ENCODE measurements at places on chromosomes 7 and 10.

DNA sequence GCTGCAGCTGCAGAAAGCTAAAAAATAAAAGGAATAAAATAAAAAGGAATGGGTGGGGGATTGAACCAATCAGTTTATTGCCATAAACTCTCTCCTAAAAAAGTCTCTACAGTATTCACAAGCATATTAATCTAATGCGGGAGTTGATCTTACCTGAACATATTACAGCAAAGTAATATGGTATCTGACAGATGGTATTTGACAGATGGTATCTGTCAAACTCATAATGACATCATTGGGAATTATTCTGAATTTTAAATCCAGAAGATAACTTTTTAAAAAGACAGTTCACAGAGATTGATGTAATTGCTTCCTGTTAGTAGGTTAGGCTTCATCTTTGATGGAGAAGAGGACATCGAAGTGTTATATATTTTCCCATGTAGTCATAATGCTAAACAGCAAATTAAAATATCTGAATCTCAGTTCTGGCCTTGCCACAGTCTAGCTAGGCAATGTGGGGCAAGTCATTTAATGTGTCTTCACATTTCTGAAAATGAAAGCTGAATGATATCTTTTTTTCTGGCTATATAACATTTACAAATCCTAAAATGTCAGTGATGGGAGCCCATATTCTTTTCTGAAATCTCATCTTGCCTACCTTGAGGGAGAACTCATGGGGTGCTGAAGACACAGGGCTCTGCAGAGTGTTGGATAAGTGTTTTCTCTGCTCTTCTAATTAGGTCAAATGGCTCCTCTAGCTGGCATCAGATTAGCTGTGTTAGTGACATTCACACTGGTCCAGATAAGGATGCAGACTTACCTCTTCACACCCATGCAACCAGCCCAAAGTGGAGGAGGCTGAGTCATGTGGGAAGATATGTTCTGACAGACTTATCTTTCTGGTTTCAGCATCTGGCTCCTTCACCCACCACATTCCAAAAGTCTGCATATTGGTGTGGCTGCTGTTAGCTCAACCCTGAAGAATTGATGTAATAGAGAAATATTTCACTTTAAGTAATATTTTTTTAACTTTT lies 2.1 kb upstream of the LIPM start:
- no peak for DNase-seq

DNA sequence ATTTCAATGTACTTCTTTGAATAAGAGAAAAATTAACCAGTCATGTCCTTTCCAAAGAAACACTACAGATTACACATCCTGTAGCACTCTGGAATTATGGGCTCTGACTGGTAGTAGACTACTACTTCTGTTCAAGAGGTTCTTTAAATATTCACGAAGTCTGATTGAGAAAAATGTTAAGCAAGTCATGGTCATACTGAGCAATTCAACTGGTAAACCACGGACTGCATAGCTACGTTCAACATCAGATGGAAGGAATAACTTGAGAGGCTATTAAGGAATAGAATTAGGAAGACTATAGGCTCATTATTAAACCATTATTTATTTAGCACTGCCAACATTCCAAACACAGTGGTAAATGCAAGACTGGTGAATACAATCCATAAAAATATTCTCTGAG lies 160.8 kb downstream of the IMMP2L start:
- DNase-seq = no peak

- DNase-seq = no peak
Measured at GRCh38 chr7:130096243-130096827, 26.0 kb downstream of the KLHDC10 start.

GRCh38 chr10:46522295-46523118 lies 34.0 kb downstream of the GPRIN2 start:
- no peak for DNase-seq

DNA sequence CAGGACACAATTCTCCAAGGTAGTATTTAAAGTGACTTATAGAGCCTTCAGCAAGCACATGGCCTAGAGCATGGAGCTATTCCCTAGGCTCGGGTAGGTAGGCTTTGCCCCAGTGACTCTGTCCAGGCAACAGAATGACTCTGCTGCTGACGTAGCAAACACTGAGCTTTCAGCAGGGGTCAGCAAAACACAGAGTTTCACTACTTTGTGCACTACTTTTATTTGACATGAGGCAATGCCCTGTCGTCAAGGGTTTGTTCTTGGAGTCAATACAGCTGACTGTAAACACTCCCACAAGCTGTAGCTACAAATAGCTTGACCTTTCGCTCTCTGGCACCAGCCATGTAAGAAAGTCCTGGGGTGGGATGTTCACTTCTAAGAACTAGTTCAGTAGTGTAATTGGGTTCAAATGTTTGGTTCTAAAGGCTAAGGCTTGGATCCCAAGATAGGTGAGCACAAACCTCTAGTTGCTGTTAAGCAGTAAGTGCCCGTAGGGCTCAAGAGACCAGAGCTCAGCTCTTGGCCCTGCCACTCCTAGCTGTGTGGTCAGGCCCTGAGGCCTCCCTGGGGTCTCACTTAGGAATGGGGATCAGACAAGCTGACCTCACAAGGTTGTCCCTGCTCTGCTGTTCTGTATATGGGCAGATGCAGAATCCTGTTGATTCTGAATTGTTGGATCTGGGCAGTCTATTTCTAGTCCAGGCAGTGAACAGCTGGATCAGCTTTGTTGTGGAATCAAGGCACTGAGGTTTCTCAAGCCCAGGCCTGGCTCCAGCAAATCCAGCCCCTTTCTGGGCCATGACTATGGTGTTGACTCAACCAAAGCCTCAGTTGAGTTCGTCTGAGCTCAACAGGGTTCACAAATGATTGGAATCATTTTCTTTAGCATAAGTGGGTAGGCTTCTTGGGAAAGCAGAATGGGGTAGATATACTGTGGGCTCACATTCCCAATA lies 10.7 kb downstream of the NODAL start:
- DNase-seq = no peak

DNA sequence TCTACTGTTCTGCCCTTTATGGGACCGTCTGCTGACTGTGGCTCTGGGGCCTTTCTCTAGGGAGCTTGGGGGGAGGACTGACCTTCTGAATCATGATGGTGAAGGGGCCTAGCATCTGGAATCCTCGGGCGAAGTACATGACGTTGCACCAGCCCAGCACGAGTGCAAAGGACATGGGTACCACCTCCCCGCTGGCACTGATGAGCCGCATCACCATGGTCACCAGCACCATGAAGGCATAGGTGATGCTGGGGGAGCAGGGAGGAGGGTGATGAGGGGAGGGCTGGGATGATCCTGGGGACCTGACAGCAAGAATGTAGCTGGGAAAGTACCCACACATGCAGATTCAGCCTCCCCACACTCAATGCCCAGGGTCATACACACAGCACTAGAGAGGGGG lies 11.1 kb downstream of the TRPV6 start:
- no peak for DNase-seq

DNA sequence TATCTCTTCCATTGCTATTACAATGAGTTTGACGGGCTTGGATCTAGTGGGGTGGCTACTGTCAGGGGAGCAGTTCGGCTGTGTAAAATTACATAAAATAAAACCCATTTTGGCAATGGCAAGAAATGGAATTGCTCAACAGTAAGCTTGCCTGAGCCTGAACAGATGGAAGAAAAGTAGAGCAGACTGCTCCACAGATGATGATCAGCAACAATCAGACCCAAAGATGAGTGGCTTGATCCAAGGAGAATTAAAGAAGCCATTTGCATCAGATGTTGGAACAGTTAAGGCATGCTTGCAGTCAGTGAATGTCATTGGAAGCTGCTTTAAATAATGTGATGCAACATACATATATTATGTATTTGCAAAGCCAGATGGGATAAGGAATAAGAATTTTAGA lies 256.6 kb upstream of the SMIM30 start:
- no peak for DNase-seq

DNA sequence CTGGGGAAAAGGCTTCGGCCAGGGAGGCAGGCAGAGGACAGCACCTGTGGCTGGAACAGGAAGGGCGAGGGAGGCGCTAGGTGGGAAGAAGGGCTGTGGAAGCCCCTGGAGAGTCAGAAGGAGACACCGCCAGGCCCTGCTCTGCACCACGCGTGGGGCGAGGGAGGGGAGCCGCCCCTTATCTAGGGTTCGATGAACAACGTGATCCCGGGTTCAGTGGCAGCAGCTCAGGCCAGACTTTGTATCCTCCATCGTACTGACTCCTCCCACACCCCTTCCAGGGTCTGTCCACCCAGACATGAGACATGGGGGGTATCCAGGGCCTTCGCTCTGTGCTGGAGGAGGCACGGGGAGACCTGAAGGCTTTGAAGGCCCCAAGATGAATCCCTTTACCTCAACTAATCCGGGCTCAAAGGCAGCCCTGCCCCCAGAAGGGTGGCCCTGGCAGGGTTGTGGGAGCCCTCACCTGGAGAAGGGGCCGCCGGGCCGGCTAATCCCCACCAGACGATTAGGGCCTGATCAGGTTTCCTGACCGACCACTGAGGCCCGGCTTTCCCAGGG lies 110.8 kb downstream of the PDGFA start:
- DNase-seq = no peak

GRCh38 chr10:17431871-17432311 lies 22.5 kb downstream of the ST8SIA6 start:
- DNase-seq = no peak

- DNase-seq = no peak
Measured at GRCh38 chr10:129417870-129418269, 49.2 kb upstream of the MGMT start.

DNA sequence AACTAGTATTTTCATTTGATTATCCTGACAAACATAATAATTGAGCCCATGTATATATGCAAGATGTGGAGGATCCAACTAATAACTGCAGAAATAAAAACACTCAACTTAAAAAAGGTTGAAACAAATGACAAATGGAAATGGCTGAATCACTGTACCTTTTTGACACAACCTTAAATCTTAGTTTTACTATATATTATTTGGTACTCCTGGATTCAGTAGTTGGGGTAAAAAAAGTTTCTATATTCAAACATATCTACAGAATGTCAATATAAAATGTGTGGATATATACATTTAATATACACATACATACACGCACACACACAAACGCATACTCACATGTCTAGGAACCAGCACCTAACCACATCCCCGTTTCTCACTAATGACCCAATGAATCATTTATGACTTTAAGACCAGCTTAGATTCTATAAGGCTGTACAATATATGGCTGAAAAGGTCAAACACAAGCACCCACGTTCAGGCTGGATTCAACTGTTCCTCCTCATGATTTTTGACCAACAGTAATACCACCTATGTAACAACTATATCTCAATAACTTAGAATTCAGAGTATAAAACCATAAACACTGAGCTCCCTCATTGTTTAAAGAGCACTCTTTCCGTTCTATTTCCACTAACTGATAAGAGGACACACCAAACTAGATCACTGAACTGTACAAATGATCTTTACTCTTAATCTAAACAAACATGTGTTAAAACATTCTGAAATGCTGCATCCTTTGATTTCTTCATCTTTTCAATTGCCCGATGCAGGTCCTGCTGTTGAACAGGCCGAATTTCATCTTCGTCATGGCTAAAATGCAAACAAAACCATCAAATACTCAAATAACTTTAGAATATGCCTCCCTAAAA lies 63.8 kb downstream of the ATAD1 start:
- DNase-seq = no peak

DNA sequence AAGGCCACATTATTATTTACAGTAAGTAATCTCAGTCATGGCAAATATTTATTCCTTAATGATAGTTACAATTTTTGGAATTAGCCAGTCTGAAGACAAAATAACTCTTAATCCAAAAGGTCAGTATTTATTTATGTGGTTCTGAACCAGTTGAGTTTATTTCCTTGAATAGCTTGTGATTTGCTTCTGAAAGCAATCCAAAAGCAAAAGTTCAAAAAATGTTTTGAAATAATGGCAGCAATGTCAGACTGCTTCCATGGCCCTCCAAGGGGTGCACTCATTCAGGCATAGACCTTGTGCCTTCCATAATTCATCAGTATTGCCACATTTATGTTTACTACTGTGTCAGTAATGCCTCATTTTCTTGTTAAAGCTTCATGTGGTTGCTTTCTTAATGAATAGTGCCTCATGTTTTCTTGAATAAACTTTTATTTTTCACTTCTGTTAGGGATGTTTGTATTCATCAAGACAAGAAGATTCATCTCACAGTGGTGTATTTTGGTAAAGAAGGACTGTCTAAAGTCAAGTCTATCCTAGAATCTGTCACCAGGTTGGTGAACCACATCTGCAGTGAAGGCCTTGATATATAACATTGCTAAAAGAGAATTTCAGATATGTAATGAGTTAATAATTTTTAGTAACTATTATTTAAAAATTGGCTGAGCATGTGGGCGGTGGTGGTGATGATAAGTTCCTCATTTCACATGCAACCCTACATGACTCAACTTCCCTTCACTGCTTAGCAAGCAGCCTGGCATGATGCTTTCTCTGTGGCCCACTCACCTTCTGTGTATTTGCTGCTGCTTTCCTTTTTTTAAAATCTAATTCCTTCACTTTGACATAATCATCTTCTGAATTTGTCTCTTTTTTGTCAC lies 22.0 kb downstream of the CSGALNACT2 start:
- no peak for DNase-seq

DNA sequence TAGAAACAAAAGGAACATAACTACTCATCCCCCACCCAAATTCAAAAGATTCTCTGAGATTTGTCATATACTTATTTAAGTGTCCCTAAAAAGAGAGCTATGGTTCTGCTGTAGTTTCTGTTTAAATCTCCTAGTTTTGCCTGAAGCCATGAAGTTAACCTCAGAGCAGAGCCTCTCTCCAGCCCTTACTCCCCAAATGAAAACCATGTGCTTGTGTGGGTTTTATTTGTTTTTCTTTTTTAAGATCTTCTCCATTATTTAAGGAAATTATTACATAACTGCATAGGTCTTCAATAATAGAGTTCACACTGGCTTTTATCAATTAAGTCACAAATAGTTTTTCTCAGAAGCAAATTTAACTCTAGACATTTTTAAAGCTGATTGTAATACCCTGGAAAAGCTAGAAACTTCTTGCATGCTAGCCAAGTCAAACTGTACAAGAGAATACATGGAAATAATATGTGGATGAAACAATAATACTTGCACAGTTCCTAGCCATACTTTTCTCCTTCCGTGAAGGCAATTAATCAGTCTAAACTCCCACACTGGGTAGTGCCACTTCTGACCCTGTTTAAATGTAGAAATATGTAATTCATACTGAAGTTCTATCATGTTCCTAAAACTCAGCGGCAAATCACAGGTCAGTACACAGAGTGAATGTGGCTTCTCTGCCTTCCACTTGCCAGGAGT lies 579.7 kb downstream of the SUGCT start:
- DNase-seq = no peak

- DNase-seq = no peak
Measured at GRCh38 chr7:44752822-44753221, 4.2 kb downstream of the ZMIZ2 start.

DNA sequence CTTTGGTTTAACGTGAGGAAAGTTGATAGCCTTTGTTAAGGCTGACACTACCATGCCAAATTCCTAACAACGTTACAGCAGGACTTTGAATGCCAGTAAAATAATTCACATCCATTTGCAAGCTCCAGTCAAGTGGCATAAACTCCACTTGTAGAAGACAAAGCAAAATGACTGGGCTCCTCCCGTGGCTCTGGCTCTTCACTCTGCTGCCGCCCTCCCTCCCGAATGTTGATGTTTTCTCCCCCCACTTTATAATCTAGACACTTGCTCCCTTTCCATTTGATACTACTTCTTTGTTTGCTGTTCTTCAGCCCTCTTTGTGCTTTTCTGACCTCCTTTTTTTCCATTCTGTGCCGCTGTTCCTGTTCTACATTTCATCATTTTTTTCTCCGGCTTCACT lies 22.8 kb upstream of the ITGB8 start:
- DNase-seq = no peak

All from central memory CD4-positive, alpha-beta T cell (primary cell).